ENCODE measurements at places on chromosomes 16 and 17.

GRCh38 chr17:40097087-40097486 lies 3.3 kb downstream of the NR1D1 start:
- peaks cover 21% of the 10 kb centered on the region for H3K36me3 ChIP-seq
- H3K4me3 ChIP-seq: no peak overlapping the region
- no peaks in the 10 kb centered on the region for H3K27me3 ChIP-seq
- peak overlapping the region; percentile 93 for H3K27ac ChIP-seq
- no peak for DNase-seq

DNA sequence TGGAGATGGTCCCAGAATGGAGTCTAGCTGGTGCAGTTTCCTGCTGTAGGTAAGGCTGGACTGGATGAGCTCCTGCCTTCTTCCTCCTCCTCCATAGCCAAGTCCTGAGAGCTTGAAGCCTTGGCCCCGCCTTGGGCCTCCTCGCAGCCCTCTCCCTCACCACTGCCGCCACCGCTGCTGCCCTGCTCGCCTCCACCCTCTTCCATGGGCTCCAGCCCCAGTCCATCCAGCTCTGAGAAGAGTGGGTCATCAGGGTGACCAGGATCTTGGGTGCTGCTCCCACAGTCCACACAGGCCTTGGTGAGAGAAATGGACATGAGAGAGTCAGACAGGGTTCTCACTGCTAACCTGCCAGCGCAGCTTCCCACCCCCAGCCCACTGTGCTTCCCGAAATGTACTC lies 11.2 kb downstream of the PER1 start:
- H3K27ac ChIP-seq: no peak overlapping the region
- no peaks in the 10 kb centered on the region for H3K4me1 ChIP-seq
- no peak for DNase-seq
- no peaks in the 10 kb centered on the region for H3K27me3 ChIP-seq

- no peak overlapping the region for H3K4me3 ChIP-seq
- H3K36me3 ChIP-seq: no peaks in the 10 kb centered on the region
- no peak overlapping the region for H3K27ac ChIP-seq
- no peak for DNase-seq
- peaks cover 8% of the 10 kb centered on the region for H3K4me1 ChIP-seq
Observed at GRCh38 chr16:68388124-68388523, 60.2 kb downstream of the SMPD3 start.

GRCh38 chr17:9174779-9175574 lies 153.7 kb downstream of the NTN1 start:
- no peak for DNase-seq
- H3K36me3 ChIP-seq: no peaks in the 10 kb centered on the region
- no peaks in the 10 kb centered on the region for H3K27me3 ChIP-seq
- no peaks in the 10 kb centered on the region for H3K4me1 ChIP-seq

- H3K27ac ChIP-seq: no peak overlapping the region
- H3K36me3 ChIP-seq: no peaks in the 10 kb centered on the region
- peak; percentile 41 for DNase-seq
- H3K27me3 ChIP-seq: no peaks in the 10 kb centered on the region
Observed at GRCh38 chr16:79261481-79261940, 339.0 kb downstream of the MAF start.

Measured in colonic mucosa (tissue), 4 donors.